ENCODE measurements at places on chromosomes 2 and 18. TPM values are rescaled to one million over a fixed set of nuclear protein-coding genes. Genes with fewer than 3 reads are reported as not detected.

DNA sequence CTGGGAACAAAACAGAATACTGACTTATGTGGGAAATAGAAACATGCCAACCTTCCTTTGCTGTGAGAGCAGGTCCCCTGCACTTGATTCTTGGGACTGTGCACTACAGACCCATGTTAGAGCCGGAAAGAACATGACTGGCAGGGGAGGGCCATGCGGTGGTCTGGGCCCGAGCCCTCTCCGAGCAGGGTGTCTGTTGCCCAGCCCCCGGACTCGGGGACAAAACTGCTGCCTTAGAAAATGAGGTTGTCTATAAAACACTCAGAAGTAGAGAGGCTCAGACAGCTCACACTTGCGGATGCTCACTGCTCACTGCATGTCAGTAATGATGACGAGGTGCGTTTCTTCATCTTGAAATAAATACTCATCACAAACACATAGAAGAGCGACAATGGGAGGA, 270.7 kb upstream of the HDAC4 start:
- no peak for DNase-seq

GRCh38 chr2:66526180-66526579, 91.3 kb downstream of the MEIS1 start:
- DNase-seq = no peak

- peak; percentile 51 for DNase-seq
Measured at GRCh38 chr2:120670771-120671480, 64.7 kb upstream of the GLI2 start.

DNA sequence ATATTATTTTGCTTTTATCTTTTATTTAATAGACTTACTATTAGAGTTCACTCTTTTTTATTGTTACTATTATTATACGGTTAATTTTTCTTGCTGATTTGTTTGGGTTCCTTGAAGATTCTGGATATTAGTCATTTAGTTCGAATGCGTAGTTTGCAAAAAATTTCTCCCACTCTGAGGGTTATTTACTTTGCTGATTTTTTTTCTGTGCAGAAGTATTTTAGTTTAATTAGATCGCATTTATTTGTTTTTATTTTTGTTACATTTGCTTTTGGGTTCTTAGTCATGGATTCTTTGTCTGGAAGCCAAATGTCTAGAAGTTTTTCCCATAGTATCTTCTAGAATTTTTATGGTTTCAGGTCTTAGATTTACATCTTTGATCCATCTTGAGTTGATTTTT, 585.2 kb downstream of the CPS1 start:
- DNase-seq = no peak

DNA sequence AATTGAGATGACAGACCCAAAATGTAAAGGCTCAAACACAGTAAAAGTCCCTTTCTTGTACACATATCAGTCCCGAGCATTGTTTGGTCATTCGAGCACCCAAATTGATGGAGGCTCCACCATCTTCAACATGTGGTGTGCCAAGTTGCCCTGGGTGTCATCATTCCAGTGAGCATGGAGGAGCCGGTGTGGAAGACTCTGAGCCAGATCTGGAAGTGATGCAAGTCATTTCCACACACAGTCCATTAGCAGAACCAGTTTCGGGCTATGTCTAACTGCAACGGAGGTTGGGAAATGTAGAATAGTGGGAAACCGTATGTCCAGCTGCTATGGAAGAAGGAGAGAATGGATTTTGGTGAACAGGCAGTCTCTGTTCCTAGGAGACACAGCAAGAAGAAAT, 40.9 kb upstream of the BZW1 start:
- no peak for DNase-seq

CTDP1 gene
- total RNA-seq = 19.9 TPM

KCNF1 gene
- not detected for total RNA-seq

TSPYL6 gene
- total RNA-seq = not detected
